ENCODE measurements at places on chromosomes 1 and 21.

DNA sequence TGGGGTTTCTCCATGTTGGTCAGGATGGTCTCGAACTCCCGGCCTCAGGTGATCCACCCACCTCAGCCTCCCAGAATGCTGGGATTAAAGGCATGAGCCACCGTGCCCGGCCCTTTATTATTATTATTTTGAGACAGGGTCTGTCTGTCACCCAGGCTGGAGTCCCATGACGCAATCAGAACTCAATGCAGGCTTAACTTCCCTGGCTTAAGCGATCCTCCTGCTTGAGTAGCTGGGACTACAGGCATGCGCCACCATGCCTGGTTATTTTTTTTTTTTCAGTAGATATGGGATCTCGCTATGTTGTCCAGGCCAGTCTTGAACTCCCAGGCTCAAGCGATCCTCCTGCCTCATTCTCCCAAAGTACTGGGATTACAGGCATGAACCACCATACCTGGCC lies 47.1 kb upstream of the CITED4 start:
- DNase-seq: no peak

GRCh38 chr1:183554577-183554976 lies 35.7 kb downstream of the NCF2 start:
- no peak for DNase-seq

DNA sequence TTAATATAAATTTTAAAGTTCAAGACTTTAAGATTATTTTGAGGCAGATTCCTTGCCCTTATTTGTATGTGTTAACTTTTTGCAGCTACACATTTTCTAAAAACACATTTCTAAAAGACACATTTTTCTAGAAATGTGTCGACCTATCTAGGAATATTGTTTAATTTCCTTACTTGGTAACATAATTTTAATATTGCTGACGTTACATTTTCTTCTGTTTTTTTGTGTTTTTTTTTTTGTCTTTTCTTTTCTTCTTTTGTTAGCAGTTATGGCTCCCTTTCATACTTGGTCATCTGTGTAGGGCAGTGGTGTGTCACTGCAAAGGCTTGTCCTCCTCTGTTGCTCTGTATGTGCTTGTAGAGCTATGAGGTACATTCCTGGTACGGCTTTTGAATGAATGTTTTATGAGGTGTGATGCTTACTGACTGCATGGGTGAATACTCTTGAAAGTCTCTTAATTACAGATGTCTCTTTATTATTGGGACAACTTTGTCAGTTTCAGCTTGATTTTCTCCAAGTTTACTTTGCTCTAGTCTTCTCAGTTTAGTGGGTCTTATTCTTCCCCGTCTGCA lies 30.1 kb downstream of the LRRC8D start:
- no peak for DNase-seq

DNA sequence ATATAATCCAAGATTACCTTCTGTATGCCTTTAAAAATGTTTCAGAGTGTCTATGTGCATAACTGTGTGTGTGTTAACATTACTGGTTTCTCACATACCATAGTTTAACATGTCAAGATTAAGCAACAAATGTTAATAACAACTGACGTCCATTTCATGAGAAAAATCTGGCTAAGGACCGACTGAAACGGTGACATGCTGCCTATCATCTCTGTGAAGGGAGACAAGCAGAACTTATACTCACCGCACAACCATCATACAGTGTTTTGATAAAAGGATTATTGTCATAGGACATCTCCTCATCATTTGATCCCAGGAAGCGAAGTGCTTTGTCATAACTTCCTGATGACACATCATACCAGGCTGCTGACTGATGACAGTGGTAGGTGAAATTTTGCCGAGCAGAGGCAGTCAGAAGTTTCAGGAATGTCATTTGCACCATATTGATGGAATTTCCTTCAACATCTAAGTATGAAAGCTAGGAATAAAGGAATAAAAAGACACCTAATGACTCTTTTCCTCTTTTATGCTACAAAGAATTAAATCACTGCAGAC lies 228.8 kb downstream of the COL11A1 start:
- DNase-seq: peak; percentile 59

GRCh38 chr21:34644825-34645224 lies 24.0 kb upstream of the CLIC6 start:
- DNase-seq: no peak

DNA sequence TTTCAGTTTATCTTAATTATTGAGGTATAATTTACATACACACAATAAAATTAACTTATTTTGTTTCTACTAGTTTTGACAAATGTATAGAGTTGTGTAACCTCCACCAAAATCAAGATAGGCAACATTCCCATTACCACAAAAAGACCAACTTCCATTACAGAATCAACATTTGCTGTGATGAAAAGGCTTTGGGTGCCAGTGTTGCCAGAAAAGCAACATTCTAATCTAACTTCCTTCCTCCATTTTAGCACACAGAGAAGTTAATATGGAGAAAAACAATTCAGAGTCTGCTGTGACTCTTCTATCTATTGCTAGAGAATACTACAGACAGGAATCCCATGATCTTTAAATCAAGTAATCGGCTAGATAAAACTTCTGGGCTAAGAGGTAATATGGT lies 245.3 kb downstream of the RERE start:
- no peak for DNase-seq
